Right atrium auricular region (tissue), 2 donors: ENCODE measurements at places on chromosomes 6 and 20. TPM values are rescaled to one million over a fixed set of nuclear protein-coding genes. Genes with fewer than 3 reads are reported as not detected.
A peak's percentile ranks its signal among the peaks of the same experiment; 100 is the strongest.

The HLA-DRA gene
- 93.5 TPM for total RNA-seq

The TP53INP2 gene
- 59.5 TPM for total RNA-seq

The PRPH2 gene
- 0.90 TPM for total RNA-seq

The PNPLA1 gene
- total RNA-seq = not detected

The TMEM151B gene
- total RNA-seq = 0.11 TPM

The EDN3 gene
- total RNA-seq = not detected

The ACTL10 gene
- total RNA-seq = 0.33 TPM

The MAP7 gene
- 1.0 TPM for total RNA-seq

GRCh38 chr6:122184401-122184827, 215.0 kb upstream of the HSF2 start:
- DNase-seq = no peak

DNA sequence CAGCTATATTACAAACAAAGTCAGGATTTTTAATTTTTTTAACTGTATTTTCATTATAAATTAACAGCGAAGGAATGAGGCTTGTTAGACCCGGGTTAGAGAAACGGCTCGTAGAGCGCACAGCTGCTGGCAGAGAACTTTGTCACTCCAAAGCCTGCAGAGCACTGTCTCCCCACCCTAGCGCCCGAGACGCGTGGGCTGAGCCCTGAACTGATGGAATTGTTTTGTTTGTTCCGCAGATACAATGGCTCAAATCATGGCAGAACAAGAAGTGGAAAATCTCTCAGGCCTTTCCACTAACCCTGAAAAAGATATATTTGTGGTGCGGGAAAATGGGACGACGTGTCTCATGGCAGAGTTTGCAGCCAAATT, 810 bp downstream of the LAMP5 start:
- no peak for DNase-seq

DNA sequence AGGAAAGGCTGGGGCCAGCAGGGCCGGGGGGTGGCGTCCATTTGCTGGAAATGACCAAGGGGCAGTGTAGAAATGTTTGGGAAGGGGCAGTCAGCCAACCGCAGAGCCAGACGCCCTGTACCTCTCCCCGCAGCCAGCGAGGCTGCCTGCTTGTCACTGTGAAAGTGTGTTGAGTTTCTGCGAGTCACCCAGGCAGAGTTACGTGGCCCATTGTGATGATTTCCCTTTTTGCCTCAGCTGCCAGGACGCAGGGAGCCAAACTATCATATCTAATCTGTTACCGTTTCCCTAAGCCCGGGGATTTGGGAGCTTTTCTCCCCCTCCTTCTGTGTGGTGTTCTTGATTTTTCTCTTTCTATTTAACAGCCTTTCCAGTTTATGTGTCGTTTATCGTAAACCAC, 67.9 kb upstream of the STX16 start:
- no peak for DNase-seq

DNA sequence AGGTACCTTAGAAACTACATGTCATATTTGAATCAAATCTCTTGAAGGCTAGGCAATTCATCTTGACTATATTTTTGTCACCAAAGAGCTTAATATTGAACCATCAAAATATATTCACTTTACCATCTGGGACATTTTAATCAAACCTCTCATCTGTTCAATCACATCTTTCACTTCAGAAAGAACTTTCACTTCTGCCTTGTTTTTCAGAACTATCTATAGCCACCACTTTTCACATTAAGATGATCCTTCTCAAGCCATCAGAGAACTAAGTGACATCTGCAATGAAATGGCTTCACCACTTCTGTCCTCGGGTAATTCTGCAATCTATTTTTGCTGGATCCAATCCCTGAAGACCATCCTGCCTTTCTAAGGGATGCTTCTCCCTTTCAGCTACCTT, 57.8 kb downstream of the OR2B2 start:
- DNase-seq = no peak

- DNase-seq = no peak
Measured at GRCh38 chr6:17473554-17473953, 80.2 kb downstream of the CAP2 start.

DNA sequence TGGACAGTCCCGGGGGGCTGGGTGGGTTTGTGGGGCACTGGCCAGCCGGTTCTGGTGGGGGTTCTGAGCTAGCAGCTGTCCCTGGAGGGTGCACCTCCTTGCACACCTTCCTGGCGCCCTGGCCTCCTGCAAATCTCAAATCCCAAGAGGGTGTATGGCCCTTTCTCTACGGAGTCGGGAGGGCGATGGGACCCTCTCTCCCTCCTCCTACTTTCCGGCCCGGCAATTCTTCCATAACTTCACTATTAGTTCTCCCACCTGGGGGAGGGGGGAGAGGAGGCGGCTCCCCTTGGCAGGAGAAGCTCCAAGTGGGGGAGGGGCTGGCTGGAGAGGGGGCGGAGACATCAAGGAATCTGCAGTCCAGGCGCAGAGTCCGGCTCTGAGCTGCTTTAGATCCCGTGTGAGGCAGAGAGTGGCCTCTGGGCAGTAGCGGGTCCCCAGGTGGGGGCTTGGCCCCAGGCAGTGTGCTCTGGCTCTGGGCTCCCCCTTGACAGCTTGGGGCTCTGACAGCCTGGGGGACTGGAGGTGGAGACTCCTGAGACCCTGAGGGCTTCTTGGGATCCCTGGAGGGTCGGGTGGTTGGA, 1.4 kb upstream of the LAMA5 start:
- DNase-seq = no peak

DNA sequence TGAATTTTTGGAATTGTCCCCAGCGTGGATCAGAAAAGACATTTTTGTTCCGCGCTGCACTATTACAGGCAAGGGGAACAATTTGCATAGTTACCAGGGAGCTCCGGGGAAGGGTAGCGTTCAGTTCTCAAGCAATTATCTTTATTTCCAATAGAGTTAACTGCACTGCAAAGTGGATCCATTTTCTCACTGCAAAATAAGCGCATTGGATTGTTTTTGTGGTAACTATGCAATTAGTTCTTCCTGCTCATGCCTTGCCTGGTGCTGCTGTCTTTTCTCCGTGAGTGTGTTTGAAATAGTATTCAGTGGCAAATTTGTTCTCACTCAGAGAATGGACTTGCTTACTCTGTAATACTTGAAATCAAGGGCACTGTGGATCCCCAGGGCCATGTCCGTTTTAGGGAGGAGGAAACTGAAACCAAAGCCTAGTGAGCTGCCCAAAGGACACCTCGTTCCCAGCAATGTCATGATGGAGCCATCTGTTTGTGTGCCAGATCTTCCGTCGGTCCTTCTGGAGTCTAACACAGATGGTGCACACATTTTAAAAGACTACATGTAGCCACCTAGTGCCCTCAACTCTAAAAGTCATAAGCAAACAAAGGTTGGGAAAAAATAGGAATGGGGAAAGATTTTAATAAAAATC, 7.4 kb upstream of the PCK1 start:
- DNase-seq = no peak

- DNase-seq = no peak
Measured at GRCh38 chr20:60490217-60491050, 532.2 kb downstream of the CDH26 start.

DNA sequence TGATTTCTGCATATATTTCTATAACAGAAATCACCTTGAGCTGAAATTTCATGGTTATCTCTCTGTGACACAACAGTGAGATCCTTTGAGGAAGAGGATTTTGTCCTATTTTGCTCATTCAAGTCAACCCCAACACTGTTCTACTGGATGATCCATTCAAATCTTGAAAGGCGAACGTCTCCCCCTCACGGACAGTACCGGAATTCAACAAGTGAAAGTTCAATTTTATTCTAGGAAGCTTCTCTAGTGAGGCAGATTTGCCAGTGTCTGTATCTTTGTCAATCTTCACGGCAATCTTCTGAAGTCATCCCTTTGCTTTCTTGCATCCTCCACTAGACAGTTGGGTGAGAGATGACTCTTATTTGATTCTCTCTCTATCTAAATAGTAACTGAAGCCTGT, 91.7 kb upstream of the PDE7B start:
- no peak for DNase-seq

GRCh38 chr6:168678588-168678987, 237.6 kb downstream of the SMOC2 start:
- DNase-seq = peak; percentile 28

- DNase-seq = no peak
Measured at GRCh38 chr6:135162678-135163439, 18.2 kb upstream of the MYB start.

GRCh38 chr6:22108199-22108598, 188.6 kb downstream of the PRL start:
- no peak for DNase-seq

- no peak for DNase-seq
Measured at GRCh38 chr6:107840636-107841274, 16.6 kb upstream of the SCML4 start.

DNA sequence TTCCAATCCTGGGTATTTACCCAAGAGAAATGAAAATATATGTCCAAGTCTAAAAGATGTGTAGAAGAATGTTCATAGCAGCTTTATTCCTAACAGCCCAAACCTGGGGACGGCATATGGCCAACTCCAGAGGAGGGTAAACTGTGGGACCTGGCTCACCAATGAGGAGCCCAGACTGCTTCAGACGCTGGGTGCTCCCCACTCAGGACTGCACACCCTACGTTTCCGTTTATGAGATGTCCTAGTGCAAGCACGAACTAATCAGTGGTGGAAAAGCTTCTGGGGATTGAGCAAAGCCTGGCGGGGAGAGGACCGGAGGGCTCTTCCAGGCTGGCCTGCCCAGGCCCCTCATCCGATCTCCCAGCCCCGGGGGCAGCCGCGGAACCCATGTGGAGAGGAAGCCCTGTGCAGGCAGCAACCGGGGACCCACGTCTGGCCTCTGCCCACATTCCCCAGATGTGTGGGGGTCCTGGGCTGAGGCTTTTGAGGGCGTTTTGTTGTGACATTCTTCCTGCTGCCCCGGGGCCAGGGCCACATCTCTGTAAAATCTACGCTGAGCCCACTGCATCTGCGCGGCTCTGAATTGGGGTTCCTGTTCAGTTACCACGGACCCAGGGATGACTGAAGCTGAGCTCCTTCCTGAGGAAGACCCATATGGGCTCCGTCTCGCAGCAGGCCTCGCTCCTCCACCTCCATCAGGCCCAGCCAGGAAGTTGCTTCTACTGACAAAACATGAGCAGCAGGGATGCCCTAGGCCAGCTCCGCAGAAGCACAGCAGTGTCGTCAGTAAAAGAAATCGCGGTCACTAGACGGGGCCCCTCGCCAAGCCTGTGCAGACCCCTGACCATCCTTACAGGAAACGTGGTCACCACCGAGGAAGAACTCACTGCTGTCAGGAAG, 188.0 kb downstream of the DLL1 start:
- DNase-seq = peak; percentile 53

GRCh38 chr6:111829998-111830397, 43.3 kb downstream of the FYN start:
- no peak for DNase-seq

DNA sequence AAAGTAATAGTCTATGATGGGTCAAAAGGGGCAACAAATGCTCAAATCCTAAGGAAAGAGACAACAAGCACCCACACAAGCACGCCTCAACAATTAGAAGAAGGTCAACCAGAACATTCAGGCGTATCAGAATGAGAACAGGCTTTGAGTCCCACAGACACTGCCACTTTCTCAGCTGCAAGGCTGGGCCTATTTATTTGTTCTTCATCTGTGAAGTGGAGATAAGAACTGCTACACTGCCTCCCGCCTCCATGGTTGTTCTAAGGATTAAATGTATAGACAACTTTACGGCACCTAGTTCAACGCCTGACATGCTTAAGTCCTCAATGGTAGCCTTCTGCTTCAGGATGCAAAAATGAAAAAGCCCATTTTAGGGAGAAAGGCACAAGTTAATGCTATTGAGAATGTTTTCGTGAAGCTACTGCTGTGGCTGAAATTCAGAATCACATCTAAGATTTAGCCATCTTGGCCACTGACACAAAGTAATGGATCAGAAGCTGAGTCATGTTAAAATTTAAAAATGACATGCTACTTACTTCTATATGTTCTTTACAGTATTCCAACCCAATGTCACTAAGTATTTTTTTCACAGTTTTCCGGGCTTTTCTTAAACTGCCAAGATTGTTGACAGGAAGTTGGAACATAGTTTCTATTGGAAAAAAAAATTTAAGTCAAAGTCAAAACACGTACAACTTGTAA, 27.7 kb downstream of the ADNP start:
- no peak for DNase-seq

GRCh38 chr6:5552243-5552642, 290.9 kb downstream of the FARS2 start:
- DNase-seq = no peak

DNA sequence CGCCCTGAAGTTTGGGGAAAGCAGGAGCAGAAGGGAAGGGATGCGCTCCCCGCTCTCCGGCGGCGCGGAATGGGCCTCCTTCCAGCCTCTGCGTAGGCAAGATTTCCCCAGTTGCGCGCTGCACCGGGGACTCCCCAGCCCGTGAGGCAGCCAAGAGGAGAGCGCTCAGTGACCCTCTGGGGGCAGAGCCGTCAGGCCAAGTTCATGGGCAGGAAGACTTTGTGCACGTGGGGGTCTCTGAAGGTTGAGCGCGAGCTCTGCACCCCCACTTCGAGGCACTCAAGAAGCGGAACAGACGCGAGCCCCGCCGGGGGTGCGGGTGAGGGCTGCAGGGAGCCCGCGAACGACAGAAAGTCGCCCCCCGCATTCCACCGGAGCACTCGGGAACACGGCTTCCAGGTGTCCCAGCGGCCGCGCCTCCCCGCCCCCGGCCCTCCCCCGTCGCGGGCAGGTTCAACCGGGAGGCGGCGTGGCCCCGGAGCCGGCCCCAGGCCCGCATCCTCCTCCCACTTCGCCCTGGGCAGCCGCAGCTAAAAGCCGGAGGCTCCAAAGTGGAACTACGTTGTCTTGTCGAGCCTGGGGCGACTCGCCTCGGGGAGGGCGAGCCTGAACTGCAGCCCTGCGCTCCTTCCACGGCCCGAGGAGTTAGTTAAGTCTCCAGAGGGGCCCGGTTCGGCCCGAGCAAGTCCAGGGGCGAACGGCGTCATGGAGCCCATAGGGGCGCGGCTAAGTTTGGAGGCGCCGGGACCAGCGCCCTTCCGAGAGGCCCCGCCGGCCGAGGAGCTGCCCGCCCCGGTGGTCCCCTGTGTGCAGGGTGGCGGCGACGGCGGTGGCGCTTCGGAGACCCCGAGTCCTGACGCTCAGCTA, at the start of gene PPP1R3G:
Gene PPP1R3G, plus strand, starts transcription at position 561 of the 867 bp plus-strand sequence. Its CDS starts 145 bp downstream, at position 706.
- no peak for DNase-seq

DNA sequence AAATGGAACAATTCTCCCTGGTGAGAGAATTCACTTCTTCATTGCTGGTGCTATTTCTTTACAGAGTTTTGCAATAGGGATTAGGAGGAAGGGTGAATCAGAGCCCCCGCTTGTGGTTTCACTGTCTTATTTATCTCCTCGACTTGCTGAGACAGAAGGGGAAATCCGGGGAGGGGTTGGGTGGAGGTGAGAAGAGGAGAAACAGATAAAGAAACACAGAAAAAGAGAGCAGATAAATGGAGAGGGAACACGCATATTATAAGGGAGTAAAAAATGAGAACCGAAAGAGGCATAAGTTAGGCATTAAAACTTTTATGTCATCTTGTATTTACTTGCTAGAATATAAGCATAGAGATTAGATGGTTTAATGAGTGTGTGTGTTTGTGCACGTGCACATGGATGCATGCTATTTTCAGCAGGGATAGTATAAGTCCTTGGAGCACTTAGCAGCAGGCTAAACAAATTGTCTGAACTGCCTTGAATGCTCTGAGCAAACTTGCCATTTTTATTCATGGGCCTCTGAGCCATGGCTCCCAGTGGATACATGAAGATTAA, 105.0 kb downstream of the OLIG3 start:
- no peak for DNase-seq

GRCh38 chr6:135904666-135905065, 53.2 kb downstream of the PDE7B start:
- DNase-seq = no peak

- DNase-seq = no peak
Measured at GRCh38 chr6:17703256-17703694, 3.5 kb downstream of the NUP153 start.

- no peak for DNase-seq
Measured at GRCh38 chr20:45342855-45343531, 5.2 kb downstream of the SDC4 start.
